ENCODE measurements at places on chromosomes 7 and 10.

GRCh38 chr7:26188957-26189541 lies 11.5 kb downstream of the HNRNPA2B1 start:
- no peak for DNase-seq

GRCh38 chr10:132670546-132671227 lies 115.3 kb downstream of the NKX6-2 start:
- DNase-seq, result no peak

DNA sequence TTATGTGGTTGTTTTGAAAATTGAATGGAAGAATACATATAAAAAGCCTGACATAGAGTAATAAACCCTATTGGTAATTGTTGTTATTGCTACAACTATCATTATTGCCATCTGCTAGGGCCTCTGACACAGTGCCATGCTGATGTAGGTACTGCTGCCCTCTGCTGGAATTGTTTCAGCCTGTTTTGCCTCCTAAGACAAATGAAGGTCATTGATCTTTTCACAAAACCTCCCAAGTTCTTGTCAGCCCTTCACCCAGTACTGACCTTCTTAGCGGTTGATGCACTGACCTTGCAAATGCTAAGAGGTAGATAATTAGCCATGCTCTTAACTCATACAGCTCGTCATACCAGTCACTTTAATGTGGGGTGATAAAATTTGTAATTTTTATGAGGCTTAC lies 975.2 kb downstream of the SORCS1 start:
- DNase-seq, result no peak

DNA sequence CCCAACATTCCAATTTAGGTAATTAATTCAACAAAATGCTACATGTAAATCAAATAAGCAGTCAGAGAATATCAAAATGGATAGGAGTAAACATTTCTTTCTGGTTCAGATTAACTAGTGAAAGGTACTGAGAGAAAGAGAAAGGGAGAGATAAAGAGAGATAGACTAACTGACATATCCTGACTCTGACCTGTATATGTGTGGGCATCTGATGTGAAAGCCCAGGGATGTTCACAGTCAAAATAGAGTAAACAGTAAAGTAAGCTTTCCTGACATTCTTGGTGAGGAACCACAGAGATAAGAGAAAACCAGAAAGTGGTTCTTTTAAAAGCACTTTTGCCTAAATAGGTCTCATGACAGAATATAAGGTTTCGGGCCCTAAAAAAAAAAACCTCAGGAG lies 37.5 kb upstream of the ANK3 start:
- DNase-seq, result no peak

- no peak for DNase-seq
These were observed 33.7 kb downstream of the STAMBPL1 start for GRCh38 chr10:88913788-88914187.

DNA sequence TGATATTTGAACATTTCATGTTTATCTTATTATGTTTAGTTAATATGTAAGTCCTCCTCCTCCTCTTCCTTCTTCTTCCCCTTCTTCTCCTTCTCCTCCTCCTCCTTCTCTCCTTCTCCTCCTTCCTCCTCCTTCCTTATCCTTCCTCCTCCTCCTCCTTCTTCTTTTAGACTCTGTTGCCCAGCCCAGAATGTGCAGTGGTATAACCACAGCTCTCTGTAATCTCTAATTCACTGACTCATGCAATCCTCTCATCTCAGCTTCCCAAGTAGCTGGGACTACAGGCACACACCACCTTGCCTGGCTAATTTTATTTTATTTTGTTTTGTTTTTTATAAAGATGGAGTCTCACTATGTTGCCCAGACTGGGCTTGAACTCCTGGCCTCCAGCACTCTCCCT lies 83.4 kb upstream of the ODAD2 start:
- no peak for DNase-seq

- no peak for DNase-seq
These were observed 45.6 kb downstream of the AUTS2 start for GRCh38 chr7:69643708-69644445.

DNA sequence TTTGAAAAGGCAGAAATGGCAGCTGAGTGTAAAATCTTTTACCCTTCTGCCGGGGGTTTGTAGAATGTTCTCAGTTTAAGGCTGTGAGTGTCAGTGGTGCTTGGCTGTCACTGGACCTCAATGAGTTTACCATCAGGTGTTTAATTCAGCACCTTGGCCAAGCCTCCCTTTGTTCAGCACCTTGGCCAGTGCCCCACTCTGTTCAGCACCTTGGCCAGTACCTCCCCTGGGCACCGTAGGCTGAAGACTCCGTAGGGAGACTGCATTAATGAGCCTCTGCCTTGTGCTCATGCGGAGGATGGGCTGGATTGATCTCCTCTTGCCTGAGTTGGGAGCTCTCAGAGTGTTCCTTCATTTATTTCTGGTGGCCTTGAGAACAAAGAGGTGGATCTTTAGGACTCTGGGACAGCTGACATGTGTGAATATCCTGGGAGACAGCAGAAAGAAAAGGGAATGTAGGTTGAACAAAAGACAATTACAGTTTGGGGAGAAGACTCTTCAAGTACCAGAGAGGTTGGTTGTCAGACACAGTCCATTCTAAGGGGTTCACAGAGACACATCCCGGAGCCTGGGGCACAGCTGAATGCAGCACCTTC lies 1.6 kb downstream of the FAM24A start:
- peak; percentile 30 for DNase-seq

- no peak for DNase-seq
These were observed 88.7 kb downstream of the SLIT1 start for GRCh38 chr10:97097084-97097433.

- no peak for DNase-seq
These were observed 4.7 kb downstream of the ADARB2 start for GRCh38 chr10:1732564-1732996.

- DNase-seq, result no peak
These were observed 2.2 kb downstream of the CFAP46 start for GRCh38 chr10:132939957-132940790.

- no peak for DNase-seq
These were observed 9.3 kb downstream of the LIPA start for GRCh38 chr10:89242345-89242684.

DNA sequence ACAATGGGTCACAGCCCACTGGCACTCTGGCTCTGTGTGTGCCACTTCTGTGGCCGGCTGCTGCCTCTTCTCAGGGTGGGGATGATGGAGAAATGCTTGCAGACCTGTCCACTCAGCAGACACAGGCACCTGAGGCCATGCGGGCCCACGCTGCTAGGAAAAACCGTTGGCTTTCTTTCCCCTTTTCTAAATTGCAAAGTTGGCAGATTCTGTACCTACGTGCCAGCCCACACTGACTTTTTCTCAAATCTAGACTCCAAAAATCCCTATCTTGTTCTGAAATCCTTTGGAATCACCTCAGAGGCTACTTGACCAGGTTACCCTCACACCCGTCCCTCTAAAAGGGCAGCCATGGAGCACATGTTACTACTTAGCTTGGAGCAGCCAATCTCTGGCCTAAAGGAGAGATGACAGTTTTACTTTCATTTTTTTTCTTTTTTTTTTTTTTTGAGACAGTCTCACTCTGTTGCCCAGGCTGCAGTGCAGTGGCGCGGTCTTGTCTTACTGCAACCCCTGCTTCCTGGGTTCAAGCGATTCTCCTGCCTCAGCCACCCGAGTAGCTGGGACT lies 99.4 kb downstream of the RNF216 start:
- DNase-seq, result no peak

- peak; percentile 46 for DNase-seq
These were observed 9.9 kb upstream of the EPHB4 start for GRCh38 chr7:100837099-100837836.

DNA sequence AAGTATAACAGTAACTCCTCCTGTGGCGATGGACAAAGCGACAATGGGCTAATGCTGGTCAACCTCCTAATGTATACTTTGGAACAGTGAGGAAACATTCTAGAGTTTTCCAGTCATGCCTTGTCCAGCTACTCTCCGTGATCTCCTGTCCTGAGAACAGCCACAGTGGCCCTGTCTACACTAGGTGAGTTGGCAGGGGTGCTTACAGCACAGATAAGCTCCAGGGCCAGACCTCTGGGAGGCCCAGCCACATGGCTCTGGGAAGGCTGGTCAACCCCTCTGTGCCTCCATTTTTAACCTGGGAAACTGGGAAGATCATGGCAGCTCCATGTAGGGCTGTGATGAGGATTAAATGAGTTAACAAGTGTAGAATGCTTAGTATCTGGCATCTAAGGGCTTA lies 57.0 kb downstream of the CLEC2L start:
- no peak for DNase-seq

DNA sequence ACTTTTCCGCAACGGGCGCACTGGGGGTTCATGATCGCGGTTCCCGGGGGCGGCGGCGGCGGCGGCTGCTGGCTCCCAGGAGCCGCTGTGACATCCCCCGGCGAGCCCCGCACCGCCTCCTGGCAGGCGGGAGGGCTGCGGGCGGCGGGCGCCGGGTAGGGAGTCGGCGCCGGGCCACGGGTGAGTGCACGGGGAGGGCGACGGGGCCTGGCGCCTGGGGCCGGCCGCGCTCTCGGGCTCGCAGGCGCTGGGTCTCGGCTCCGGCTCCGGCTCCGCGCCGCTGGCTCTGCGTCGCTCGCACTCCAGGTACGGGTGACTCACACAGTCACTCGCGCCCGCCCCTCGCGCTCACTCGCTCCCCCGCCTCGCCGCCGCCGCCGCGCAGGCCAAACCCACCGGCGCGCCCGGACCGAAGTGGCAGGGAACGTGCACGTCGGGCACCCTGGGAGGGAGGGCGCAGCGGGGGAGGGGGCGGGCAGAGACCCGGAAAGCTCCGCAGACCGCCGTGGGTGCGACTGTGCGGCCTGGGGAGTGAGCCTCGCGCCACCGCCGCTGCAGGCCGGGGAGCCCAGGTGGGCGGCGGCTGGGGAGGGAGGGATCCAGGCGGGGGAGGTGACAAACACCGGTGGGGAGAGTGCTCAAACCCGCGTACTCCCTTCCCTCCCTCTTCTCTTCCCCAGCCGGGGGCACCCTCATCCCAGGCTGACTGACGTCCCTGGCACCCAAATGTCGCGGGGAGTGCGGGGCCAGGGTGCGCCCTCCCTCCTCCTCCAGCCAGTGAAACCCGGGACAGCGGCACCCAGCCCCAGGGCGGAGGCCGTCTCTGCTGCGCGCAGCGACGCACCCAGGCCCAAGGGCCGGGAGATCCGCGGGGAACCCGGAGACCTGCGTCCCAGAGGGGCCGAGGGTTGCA lies 276.9 kb upstream of the NEBL start:
- peak; percentile 30 for DNase-seq

DNA sequence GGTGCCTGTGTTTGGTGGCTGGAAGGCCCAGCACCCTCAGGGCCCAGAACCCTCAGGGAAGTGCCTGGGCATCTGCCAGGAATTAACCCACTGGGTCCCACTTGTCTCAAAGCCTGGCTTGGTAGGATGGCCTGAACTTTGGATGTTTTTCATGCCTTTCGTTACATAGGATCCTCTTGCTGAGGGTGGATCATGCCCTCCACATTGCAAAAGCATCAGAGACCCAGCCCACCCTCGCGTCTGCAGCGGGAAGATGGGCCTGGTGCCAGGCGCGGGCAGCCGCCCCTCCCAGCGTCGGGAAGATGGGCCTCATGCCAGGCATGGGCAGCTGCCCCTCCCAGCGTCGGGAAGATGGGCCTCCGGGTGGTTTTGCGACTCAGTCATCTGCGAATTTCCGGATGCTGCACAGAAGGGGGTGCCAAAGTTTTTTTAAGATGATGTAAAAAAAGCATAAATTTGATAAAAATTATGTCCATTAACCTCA lies 51.9 kb upstream of the PRKAR1B start:
- no peak for DNase-seq

DNA sequence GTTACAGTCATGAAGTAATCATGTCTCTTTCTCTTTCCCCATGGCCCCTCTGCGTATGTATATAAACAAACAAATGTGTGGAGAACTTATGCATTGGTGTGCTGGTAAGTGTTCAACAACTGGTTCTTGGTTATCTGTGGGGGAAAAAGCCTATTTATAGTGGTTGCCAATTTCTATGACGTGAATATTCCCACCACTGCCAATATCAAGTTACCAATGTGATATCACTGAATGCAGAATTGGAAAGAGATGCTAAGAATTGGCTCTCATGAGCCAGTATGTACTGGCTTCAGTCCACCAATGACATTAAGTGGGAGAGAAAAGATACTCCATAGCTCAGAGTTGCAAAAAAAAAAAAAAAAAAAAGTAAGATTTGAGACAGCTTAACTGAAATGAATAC lies 399.7 kb downstream of the REEP3 start:
- DNase-seq, result no peak

DNA sequence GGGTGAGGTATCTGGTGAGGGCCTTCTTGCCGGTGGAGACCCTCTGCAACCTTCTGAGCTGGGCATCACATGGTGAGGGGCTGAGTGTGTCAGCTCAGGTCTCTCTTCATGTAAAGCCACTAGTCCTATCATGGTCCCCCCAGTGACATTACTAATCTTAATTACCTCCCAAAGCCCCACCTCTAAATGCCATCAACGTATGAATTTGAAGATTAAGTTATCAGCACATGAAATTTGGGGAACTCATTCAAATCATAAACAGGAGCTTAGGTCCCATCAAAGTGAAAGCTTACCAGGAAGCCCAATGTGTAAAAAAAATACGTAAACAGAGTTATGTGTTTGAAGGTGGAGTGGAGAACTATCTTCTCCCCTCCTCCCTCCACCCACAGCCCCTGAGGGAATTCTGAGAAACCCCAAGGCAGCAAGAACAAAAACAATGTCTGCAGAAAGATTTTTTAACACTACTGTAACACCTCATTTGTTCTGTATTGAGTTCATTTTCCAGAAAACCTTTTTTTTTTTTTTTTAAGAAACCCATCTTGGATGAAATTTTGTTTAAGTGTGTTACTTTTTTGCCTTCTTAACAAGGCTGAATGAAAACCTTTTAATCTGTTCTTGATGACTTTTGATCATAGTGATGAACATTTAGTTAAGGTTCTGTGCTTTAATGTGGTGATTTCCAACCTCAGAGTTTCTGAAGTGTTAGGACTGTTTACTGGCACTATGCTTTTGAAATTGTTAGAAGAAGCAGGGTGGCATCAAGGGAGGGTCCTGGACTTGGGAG lies 19.1 kb upstream of the PCGF5 start:
- no peak for DNase-seq

DNA sequence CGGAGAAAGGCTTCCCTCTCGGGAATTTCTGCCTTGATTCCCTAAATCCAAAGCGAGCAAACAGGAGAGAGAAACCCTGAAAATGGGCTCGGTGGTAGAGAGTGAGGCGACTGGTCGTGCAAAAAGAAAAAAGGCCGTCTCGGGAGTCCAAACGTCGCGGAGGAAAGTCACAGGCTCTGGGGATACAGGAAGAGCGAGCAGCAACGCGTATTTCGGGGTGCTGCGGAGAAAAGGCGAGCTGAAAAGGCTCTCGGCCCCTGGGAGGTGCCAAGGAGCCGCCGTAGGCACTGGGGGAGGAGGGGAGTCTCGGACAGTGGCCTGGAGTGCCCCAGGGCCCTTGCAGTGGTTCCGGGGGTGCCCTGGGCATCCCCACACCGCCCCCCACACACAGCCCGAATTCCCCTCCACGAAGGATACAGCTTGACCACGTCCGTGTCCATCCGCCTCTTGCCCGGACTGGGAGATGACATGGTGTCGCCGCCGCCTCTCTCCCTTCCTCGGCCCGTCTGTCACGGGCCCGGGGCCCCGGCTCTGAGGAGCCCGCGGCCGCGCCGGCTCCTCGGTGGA lies 591 bp downstream of the UBE2H start:
- no peak for DNase-seq
